Epithelial cell of proximal tubule (primary cell): ENCODE measurements at places on chromosomes 7 and 10. TPM values are rescaled to one million over a fixed set of nuclear protein-coding genes. Genes with fewer than 3 reads are reported as not detected.

GRCh38 chr7:28484606-28484935, 72.3 kb downstream of the CREB5 start:
- DNase-seq = no peak

DNA sequence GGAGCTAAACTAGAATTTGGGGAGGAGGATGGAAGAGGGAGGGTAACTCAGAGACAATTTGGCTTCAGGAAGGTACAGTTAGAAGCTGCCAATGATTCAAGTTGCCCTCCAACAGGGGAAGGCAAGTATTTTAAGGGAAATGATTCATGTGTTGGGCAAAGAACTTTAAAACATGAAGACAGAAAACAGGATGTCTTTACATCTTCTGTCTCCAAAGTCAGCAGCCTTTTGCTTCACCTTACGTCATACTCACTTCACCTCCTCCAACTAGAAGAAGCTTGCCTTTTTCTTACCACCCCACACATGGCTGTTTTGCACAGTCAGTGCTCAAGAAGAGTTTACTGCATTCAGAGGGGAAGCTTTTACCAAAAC, 36.1 kb downstream of the PPP1R3C start:
- DNase-seq = no peak

GRCh38 chr10:121597504-121598262, 561 bp downstream of the FGFR2 start:
- no peak for DNase-seq

GRCh38 chr10:79416578-79417255, 28.7 kb downstream of the ZCCHC24 start:
- no peak for DNase-seq

GRCh38 chr10:98404571-98405359, 10.2 kb downstream of the PYROXD2 start:
- no peak for DNase-seq

GRCh38 chr10:124092250-124092859, 1.0 kb downstream of the CHST15 start:
- DNase-seq = no peak

DNA sequence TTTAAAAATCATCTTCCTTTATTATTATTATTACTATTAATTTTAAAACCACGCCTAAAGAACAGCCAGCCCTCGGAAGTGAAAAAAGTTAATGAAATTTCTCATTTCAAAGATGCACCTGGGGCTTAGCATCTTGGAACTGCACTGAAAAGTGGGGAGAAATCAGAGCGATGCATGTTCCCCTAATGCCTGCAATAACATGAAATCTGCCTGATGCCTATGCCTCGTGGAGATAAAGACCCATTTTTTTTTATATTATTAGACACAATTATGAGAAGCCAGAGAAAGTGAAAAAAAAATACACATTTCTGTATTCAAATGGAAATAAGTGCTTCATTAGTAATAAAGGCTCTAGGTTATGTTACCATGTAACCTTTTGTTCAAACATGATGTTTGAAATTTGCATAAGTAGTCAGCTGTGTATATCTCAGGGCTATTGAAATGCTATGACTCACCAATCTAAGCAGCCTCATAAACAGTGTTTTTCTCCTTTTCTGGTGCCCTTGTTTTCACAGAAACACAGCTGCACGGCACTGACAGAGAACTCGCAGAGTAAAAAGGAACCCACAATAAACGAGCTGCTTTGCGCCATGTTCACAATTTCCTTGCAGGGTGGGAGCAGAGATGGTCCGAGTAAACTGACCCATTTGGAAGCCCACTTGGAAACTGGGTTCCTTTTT, 175.8 kb upstream of the PRKCQ start:
- DNase-seq = no peak

DNA sequence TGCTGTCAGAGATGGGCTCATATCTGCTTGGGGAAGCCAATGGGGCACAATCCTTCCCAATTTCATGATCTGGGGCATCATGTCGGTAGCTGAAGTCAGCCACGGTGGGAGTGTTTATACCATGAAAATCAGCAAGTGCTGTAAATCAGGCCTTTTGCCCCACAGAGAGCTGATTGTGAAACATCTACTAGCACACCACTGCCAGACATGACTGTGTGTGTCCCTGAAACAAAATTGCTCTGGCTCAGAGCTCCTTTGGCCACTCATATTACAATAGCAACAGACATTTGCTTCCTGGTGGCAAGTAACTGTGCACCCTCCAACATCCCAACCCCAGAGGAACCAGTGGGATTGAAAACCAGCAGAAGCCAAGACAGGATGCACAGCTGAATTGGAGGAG, 23.7 kb downstream of the GPR26 start:
- no peak for DNase-seq

DNA sequence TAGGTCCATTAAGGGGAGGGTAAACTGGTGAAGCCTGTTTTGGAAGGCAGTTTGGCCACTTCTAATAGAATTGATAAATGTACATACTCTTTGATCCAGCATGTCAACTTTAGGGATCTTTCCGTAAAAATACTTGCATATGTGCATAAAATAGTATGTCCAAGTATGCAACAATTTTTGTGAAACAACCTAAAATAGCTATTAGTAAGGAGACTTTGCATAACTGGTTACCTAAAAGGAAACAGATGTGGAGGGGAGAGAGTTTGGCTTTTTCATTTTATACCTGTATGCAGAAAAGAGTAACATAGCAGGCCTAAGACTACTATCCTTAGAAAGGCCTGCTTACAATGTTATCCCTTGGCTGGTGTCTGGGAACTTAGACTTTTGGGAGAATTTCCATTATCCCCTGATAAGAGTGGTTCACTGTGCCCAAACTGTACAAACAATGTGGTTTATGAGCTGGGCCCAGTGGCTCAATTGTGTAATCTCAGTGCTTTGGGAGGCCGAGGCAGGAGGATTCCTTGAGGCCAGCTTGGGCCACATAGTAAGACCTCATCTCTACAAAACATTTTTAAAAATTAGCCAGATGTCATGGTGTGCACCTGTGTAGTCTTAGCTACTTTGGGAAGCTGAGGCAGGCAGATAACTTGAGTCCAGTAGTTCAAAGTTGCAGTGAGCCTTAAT, 21.3 kb downstream of the PTPN12 start:
- DNase-seq = no peak

- peak; percentile 86 for DNase-seq
Observed at GRCh38 chr7:73822319-73823173, 8.2 kb upstream of the CLDN4 start.

DNA sequence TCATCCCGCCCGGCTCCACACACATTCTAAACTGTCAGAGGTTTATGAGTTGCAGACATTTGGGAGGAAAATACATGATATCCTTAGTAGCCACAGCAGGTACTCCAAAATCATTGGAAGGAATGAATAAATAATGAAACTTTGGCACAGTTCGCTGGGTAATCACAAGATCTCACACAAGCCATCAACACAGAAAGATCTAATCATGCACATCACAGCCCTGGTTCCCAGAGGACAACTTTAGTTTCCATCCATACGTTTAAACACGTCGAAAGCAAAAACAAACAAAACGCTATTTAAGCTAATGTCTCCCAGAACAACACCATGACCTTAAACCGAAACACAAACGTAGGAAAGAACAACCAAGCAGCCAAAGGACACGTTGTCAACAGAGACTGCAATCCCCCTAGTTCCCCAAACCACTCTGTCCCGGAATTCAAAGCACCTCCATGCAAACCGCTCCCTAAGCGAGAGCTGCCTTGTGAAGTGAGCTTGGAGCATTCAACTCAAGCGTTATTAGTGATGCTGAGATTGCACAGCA, 12.3 kb downstream of the SVIL start:
- DNase-seq = no peak

GRCh38 chr10:124419635-124420034, 912 bp upstream of the OAT start:
- no peak for DNase-seq

DNA sequence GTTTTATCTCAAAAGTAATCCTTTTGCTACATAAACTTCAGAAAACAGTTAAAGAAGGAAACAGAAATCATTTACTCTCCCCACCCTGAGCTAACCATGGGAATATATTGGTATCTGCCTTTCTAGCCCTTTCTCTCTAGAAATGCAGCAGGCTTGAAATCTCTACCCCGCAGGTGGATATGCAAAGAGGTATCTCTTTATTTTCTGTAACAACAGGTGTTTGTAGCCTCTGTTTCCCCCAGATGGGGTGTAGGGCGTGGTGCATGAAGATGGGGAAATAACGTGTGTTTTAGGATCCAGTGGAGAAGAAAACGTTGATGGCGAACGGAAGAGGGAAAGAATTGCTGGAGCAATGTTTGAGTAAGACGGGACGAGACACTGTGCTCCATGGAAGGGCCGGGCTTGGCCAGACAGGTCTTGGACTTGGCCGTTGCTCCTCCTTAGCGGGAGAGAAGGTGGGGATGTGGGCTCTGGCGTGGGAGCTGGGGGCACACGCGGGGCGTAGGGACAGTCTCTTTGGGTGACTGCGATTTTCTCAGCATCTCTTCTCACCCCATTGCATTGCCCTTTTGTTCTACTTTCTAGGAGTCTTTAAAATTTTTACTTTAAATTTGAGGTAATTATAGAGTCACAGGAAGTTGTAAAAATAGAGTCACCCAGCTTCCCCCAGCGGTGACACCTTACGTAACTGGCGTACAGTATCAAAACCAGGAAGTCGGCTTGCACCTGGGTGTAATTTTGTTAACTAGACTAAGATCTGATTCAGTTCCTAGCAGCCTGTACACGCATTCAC, 82.9 kb downstream of the ELFN1 start:
- no peak for DNase-seq

Gene LIPM
- total RNA-seq = not detected in 2 replicates

Gene ITGB8
- 58.6 and 121 TPM in 2 replicates for total RNA-seq

Gene MAD1L1
- total RNA-seq = 73.8 and 83.4 TPM in 2 replicates

Gene FZD8
- 8.2 and 13.4 TPM in 2 replicates for total RNA-seq

Gene ZNRF2
- 10.4 and 16.5 TPM in 2 replicates for total RNA-seq

Gene TET1
- total RNA-seq = 0.52 and 1.0 TPM in 2 replicates

Gene CDHR3
- total RNA-seq = 0.17 and 0.80 TPM in 2 replicates
